Endothelial cell of coronary artery (primary cell): ENCODE measurements at places on chromosomes 2 and 18. TPM values are rescaled to one million over a fixed set of nuclear protein-coding genes. Genes with fewer than 3 reads are reported as not detected.

GREB1L gene
- total RNA-seq = 0.85 and 1.2 TPM in 2 replicates

PLCL1 gene
- 3.8 and 13.3 TPM in 2 replicates for total RNA-seq

FNDC4 gene
- 30.1 and 31.8 TPM in 2 replicates for total RNA-seq

CYP27A1 gene
- total RNA-seq = 5.8 and 8.6 TPM in 2 replicates

SGPP2 gene
- total RNA-seq = not detected in 2 replicates

CCDC148 gene
- total RNA-seq = 0.09 and 0.18 TPM in 2 replicates

GKN1 gene
- not detected in 2 replicates for total RNA-seq

WDR43 gene
- 75.0 and 80.2 TPM in 2 replicates for total RNA-seq

ITM2C gene
- 3.8 and 13.0 TPM in 2 replicates for total RNA-seq

POTEI gene
- total RNA-seq = 0.09 TPM in 2 replicates

UGT1A8 gene
- not detected in 2 replicates for total RNA-seq

ANKRD62 gene
- total RNA-seq = not detected in 2 replicates

GCA gene
- total RNA-seq = 13.8 TPM in 2 replicates

KCNIP3 gene
- total RNA-seq = 0.18 and 0.47 TPM in 2 replicates

FANCL gene
- 11.3 and 12.7 TPM in 2 replicates for total RNA-seq

FHOD3 gene
- total RNA-seq = 0.94 and 4.0 TPM in 2 replicates

MALT1 gene
- total RNA-seq = 11.2 and 15.8 TPM in 2 replicates

EFEMP1 gene
- total RNA-seq = 2,267 and 3,166 TPM in 2 replicates

SERPINB10 gene
- 0.09 TPM in 1 of 2 replicates, not detected in the other for total RNA-seq

ATP8B1 gene
- 67.1 and 67.3 TPM in 2 replicates for total RNA-seq

RTKN gene
- total RNA-seq = 6.7 and 9.0 TPM in 2 replicates
